Neural crest cell (in vitro differentiated cells): ENCODE measurements at places on chromosomes 2 and 18.

DNA sequence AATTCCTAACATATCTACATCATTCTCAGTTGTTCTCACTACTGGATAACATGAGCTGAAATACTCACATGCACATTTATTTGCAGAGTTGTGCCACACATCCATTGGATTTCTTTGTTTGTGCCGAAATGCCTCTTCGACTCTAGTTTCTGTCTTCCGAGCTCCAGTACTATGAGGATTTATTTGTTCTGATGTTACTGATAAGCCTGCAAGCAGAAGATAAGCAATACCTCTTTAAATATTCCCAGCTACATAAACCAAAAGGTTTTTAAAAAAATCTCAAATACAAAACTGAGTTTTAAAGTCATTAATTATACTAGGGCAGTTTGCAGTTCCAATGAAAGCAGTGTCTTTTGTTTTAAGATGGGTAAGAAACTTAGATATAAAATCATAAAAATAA lies 164.8 kb downstream of the ATAD2B start:
- no peak for DNase-seq
- no peak overlapping the region for H3K27ac ChIP-seq
- no peaks in the 10 kb centered on the region for H3K27me3 ChIP-seq
- H3K4me3 ChIP-seq, result no peak overlapping the region
- H3K4me1 ChIP-seq, result no peaks in the 10 kb centered on the region

DNA sequence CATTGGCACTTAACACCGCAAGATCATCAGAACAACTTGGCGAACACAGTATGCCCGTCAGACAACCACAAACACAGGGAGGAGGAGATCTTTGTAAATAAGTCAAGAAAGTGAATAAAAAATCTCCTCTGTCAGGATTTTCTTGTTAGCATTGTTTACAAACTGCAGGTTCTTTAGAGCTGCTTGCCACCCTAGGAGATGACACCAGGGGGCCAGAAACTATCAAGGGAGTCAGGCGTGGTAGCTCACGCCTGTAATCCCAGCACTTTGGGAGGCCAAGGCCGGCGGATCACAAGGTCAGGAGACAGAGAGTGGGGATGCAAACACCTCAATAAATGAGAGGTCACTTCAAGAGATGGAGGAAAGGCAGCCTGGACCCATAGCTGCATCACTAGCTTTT lies 428.1 kb downstream of the SETBP1 start:
- no peak for DNase-seq
- no peaks in the 10 kb centered on the region for H3K27me3 ChIP-seq
- no peak overlapping the region for H3K27ac ChIP-seq
- H3K36me3 ChIP-seq, result peaks cover 2% of the 10 kb centered on the region
- H3K4me3 ChIP-seq, result no peak overlapping the region

DNA sequence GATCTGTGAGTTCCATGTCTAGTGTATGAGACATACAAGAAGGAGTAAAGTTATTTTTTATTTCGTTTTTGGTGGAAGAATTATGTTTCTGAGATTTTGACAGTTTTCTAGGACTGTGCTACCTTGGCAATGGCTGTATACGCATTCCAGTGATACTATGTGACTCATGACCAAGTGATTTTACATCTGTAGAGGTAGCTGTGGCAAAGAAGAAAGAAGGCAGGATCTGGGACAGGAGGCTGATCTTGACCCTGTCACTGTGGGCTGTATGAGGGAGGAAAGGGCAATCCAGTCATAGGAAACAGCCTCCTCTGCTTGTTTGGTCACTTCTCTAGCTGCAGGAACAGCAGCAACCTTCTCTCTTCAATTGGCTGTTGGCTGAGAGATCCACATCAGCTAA lies 44.0 kb upstream of the PDCL3 start:
- H3K4me1 ChIP-seq, result peaks cover 9% of the 10 kb centered on the region
- H3K27me3 ChIP-seq, result no peaks in the 10 kb centered on the region
- H3K36me3 ChIP-seq, result no peaks in the 10 kb centered on the region
- no peak overlapping the region for H3K27ac ChIP-seq
- no peak overlapping the region for H3K4me3 ChIP-seq

GRCh38 chr2:235008584-235009044 lies 56.8 kb downstream of the SH3BP4 start:
- peak overlapping the region; percentile 57 for H3K4me3 ChIP-seq
- H3K36me3 ChIP-seq, result peaks cover 17% of the 10 kb centered on the region
- no peak for DNase-seq
- no peaks in the 10 kb centered on the region for H3K27me3 ChIP-seq
- H3K4me1 ChIP-seq, result peaks cover 67% of the 10 kb centered on the region

GRCh38 chr2:48129293-48129950 lies 223.1 kb upstream of the FBXO11 start:
- DNase-seq, result no peak
- H3K27me3 ChIP-seq, result no peaks in the 10 kb centered on the region
- no peaks in the 10 kb centered on the region for H3K4me1 ChIP-seq

- no peak overlapping the region for H3K4me3 ChIP-seq
- peaks cover 5% of the 10 kb centered on the region for H3K36me3 ChIP-seq
- peaks cover 60% of the 10 kb centered on the region for H3K4me1 ChIP-seq
- H3K27me3 ChIP-seq, result no peaks in the 10 kb centered on the region
- H3K27ac ChIP-seq, result peak overlapping the region; percentile 24
These were observed 199.6 kb downstream of the PRKCE start for GRCh38 chr2:45851111-45851510.

- H3K36me3 ChIP-seq, result peaks cover 12% of the 10 kb centered on the region
- H3K27me3 ChIP-seq, result peaks cover 7% of the 10 kb centered on the region
- H3K4me1 ChIP-seq, result no peaks in the 10 kb centered on the region
- no peak overlapping the region for H3K4me3 ChIP-seq
- no peak overlapping the region for H3K27ac ChIP-seq
These were observed 10.1 kb downstream of the NTSR2 start for GRCh38 chr2:11659851-11660250.

DNA sequence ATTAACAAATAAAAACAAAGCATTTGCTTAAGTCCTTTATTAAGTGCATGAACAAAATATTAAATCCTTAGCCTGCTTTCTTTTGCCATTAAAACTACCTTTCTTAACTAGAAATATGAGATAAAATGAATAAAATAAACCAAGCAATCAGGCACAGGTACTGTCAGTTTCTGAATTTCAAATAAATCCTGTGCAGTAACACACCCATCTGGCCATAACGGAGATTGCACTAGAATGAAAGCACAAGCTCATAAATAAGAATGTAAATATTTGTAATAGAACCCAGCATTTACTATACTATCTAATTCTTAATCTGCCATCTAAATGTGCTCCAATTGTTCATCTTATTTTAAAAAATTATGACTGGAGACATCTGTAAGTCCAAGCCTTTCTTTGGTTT lies 31.9 kb downstream of the PRKRA start:
- DNase-seq, result no peak
- peaks cover 8% of the 10 kb centered on the region for H3K36me3 ChIP-seq
- peaks cover 12% of the 10 kb centered on the region for H3K4me1 ChIP-seq
- no peaks in the 10 kb centered on the region for H3K27me3 ChIP-seq
- H3K4me3 ChIP-seq, result no peak overlapping the region

DNA sequence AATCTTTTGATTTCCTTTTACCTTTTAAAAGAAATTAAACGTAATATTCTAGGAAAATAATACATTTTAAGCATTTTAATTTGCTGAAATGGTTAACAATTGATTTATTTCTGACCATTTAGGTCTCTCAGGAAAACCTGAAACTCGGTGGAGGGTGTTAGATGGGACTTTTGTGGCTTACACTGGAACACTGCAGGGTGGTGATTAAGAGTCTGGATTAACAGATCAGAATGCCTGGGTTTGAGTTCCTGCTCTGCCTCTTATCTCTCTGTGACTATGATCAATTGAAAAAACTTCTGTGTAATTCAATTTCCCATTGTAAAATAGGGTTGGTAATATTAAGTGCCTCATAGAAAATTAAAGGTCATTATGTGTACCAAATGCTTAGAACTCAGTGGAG lies 168.7 kb downstream of the UBE2E3 start:
- DNase-seq, result no peak
- H3K4me1 ChIP-seq, result peaks cover 11% of the 10 kb centered on the region
- no peak overlapping the region for H3K27ac ChIP-seq
- H3K4me3 ChIP-seq, result no peak overlapping the region
- no peaks in the 10 kb centered on the region for H3K36me3 ChIP-seq

DNA sequence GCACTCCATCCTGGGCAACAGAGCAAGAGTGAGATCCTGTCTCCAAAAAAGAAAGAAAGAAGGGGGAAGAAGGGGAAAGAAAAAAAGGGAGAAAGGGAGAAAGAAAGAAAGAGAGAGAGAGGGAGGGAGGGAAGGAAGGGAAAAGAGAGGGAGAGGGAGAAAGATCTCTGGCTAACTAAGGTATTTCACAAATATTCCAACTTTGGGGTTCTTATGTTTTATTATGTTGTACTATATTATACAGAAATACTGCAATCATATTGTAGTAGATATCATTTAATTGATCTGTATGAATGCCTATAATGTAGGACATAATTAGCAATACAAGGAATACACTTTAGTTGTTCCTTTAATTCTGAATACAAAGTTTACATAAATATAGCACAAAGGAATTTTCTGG lies 70.1 kb upstream of the STAM2 start:
- H3K27ac ChIP-seq, result no peak overlapping the region
- no peak overlapping the region for H3K4me3 ChIP-seq
- H3K27me3 ChIP-seq, result no peaks in the 10 kb centered on the region
- H3K36me3 ChIP-seq, result no peaks in the 10 kb centered on the region

GRCh38 chr2:150647943-150648342 lies 160.5 kb upstream of the RND3 start:
- H3K4me3 ChIP-seq, result no peak overlapping the region
- H3K27me3 ChIP-seq, result no peaks in the 10 kb centered on the region
- H3K27ac ChIP-seq, result no peak overlapping the region
- peaks cover 42% of the 10 kb centered on the region for H3K4me1 ChIP-seq

DNA sequence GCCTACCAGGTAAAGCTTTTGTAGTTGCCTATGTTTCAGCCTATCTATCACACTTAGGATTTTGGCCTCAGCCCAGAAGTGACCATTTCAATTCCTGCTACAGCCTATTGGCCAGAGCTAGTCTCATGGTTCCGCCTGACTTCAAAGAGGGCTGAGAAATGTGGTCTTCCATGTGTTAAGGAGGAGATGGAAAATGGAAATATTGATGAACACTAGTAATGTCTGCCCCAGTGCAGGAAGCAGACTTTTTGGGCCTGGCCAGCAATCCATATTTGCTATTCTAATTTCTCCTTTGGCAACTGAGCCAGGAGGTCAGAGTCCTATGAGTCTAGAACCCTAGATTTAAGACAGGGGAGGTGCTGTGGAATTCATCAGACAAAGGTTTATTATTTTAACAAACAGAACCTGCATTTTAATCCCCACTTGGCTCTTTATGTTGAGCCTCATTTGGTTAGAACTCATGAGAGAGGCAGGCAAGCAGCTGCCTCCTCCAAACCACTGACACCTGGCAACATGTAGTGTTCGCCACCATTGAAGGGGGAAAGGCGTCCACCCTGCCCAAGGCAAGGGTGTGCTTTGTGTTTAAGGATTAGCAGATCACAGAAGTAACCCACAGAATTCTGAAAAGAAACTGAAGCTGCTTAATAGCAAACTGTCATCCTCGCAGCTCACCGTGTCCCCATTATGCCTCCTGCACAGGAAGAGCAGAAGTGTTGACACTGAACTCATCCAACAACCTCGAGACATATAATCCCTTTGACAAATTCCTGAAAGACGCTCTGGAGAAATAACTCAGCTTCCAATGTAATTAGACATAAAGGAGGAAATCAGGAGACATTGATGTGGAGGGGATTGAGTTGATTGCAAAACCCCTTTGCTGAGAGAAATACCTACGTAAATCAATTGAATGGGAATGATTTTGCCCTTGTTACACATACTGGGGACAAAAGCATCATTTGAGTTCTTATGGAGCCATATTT lies 47.7 kb upstream of the SCG2 start:
- no peaks in the 10 kb centered on the region for H3K27me3 ChIP-seq
- peaks cover 56% of the 10 kb centered on the region for H3K4me1 ChIP-seq
- H3K4me3 ChIP-seq, result peak overlapping the region; percentile 4
- peaks cover 25% of the 10 kb centered on the region for H3K36me3 ChIP-seq
- H3K27ac ChIP-seq, result peak overlapping the region; percentile 46

- no peaks in the 10 kb centered on the region for H3K27me3 ChIP-seq
- no peaks in the 10 kb centered on the region for H3K36me3 ChIP-seq
- no peak overlapping the region for H3K4me3 ChIP-seq
- H3K27ac ChIP-seq, result no peak overlapping the region
These were observed 453.4 kb upstream of the SLC14A2 start for GRCh38 chr18:45161850-45162249.

DNA sequence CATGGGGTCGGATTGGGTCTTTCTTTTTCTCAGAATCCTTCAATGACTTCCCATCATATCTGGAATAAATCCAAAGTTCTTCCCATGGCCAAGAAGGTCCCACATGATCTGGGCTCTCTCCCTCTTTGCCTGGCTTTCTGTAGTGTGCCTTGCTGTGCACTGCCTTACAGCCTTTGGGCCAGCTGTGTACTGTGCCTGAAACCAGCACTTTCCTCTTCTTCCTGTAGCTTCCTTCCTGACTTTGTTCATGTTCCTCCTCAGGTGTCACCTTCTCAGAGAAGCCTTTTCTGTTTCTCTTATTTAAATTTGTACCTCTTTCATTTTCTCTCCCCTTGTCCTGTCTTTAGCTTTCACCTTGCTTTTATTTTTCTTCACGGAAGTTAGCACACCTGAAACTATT lies 4.3 kb upstream of the CDCA7 start:
- peaks cover 21% of the 10 kb centered on the region for H3K4me1 ChIP-seq
- peaks cover 2% of the 10 kb centered on the region for H3K27me3 ChIP-seq
- no peak overlapping the region for H3K27ac ChIP-seq
- peaks cover 7% of the 10 kb centered on the region for H3K36me3 ChIP-seq
- DNase-seq, result no peak
- no peak overlapping the region for H3K4me3 ChIP-seq

- no peak for DNase-seq
- peaks cover 3% of the 10 kb centered on the region for H3K36me3 ChIP-seq
- peak overlapping the region; percentile 99 for H3K27ac ChIP-seq
- peaks cover 32% of the 10 kb centered on the region for H3K4me1 ChIP-seq
- H3K27me3 ChIP-seq, result no peaks in the 10 kb centered on the region
These were observed 914 bp upstream of the IWS1 start for GRCh38 chr2:127527001-127527804.

DNA sequence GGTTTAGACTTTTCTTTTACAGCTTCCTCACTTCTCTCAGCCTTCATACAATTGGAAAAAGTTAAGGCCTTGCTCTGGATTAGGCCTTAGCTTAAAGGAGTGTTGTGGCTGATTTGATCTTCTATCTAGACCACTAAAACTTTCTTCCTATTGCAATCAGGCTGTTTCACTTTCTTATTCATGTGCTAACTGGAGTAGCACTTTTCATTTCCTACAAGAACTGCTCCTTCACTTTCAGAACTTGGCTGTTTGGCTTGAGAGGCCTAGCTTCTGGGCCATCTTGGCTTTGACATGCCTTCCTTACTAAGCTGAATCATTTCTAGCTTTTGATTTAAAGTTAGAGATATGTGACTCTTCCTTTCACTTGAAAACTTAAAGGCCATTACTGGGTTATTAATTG lies 114.3 kb downstream of the ARHGEF4 start:
- no peaks in the 10 kb centered on the region for H3K4me1 ChIP-seq
- DNase-seq, result no peak
- H3K4me3 ChIP-seq, result no peak overlapping the region
- peaks cover 23% of the 10 kb centered on the region for H3K36me3 ChIP-seq
- peaks cover 3% of the 10 kb centered on the region for H3K27me3 ChIP-seq

GRCh38 chr2:170512266-170512665 lies 202.9 kb upstream of the SP5 start:
- no peak for DNase-seq
- no peak overlapping the region for H3K4me3 ChIP-seq
- peaks cover 23% of the 10 kb centered on the region for H3K4me1 ChIP-seq
- no peaks in the 10 kb centered on the region for H3K36me3 ChIP-seq
